ENCODE measurements at places on chromosomes 7 and 10.
A peak's percentile ranks its signal among the peaks of the same experiment; 100 is the strongest.

DNA sequence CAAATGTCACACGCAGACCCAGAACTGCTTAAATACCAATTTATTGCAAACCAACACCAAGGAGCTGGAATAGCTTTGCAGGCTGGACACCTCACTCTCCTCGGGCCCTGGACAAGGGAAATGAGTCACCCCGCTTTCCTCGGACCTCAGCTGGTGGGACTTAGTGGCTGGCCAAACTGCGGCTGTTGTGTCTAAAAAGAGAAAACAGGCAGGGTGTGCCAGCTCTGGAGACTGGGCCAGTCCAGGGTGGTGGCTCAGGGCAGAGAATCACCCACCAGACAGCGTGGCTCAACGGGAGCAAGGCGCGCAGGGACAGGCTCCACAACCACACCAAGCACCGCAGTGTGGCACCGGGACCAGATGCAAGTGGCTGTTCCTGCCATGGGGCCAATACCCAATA is 58.2 kb upstream of the CAMK2B start:
- no peak for DNase-seq

DNA sequence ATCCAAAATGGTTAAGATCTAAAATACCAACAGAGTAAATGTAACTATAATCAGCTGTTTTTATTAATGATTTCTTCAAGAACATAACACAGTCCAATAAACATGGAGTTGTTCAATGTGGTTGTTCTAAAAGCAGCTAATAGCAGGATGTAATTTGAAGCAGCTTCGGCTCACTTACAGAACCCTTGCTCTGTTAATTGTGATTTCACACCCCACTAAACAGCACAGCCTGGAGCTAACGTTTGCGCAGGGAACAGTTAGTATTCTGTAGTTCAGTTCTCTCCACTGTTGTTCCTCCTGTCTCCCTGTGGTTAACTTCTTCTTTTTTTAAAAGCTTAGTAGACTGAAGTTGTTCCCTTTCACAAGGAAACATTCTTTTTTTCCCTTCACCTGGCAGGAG is 104.0 kb downstream of the GRM3 start:
- no peak for DNase-seq

DNA sequence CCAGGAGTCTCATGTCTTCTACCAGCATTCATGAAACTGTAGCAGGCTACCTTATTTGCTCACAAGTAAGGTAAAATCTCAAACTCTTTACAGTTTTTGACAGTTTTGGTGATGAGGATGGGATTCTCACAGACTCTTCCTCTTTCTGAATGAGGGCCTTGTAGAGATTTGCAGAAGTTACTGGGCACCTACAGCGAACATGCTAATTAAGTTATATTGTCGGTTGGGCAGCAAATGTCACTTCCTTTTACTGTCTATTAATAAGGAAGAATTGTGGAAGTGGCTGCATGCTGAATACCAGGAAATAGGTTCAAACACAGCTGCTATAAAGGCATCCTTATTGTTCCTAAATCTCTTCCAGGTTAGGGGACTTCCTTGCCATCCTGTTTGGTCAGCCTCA is 189.6 kb downstream of the DNAJC1 start:
- DNase-seq = no peak

GRCh38 chr7:7719236-7719635 is 829 bp upstream of the RPA3 start:
- peak; percentile 87 for DNase-seq

GRCh38 chr10:84194424-84195043 is at the start of gene CDHR1:
CDHR1 (plus strand) TSS chr10:84194537; CDS start chr10:84194761, 224 bp downstream.
- DNase-seq = no peak

DNA sequence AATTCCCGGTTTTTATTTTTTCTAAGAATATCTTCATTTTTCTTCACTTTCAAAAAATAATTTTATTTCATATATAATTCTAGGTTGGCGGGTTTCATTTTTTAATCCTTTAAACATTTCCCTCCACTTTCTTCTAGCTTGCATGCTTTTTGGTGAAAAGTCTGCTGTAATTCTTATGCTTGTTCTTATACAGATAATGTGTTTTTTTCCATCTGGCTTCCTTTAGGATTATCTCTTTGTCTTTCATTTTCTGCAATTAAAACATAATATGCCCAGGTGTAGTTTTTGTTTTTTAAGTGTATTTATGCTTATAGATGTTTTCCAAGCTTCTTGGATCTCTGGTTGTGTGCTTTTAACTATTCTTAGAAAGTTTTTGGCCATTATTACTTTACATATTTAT is 341.3 kb upstream of the SEMA3C start:
- DNase-seq = no peak

DNA sequence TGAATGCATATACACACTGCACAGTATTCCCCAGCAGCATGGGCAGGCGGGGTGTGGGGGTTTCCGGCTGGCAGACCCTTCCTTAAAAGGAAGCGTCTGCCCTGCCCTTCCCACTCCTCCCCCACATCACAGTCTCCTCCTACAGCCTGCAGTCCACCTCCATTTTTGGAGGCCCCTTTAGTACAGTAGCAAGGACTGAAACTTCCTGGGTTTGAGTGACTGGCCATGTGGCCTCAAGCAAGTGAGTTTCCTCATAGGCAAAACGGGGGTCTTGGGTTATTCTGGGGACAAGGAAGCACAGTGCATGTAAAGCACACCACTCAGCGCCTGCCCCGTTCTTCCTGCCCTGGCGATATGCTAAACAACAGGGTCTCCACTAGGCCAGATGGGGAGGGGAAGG is 62.1 kb upstream of the COL13A1 start:
- no peak for DNase-seq

GRCh38 chr7:45869426-45869825 is 3.5 kb downstream of the CCDC201 start:
- DNase-seq = no peak

DNA sequence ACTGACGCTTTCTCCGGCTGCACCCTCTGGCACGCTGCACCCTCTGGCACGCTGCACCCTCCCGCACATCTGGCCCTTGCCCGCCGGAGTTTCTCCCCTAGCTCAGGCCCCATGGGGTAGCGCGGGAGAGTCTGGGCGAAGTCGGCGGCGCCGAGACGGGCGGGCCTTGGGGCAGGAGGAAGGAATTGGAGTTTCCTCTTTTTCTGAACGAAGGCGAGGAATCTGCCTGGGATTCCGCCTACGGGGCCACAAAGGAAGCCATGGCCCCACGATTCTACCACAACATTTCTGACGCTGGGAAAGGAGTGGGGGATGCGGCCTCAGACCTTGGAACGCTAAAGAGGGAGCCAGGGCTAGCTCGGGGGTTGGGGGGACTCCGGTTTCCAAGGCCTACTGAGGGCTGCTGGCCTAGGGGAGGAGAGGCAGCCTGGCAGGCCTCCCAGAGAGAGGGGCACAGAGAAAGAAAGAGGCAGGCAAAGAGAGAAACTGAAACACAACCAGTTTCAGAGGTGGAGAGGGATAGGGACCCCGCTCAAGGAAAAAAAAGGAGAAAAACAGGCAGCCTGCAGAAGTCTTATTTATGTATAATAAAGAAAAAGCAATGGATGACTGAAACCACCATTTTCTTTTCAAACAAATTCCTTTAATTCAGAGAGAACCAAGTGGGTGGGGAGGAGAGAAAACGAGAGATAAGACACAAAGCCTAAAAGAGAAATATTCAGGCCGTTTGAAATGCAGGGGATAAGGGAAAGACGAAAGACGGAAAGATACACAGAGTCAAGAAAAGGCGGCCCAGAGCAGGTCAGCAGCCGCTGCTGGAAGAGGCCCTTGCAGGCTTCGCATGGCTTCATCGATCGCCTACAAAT is 4.3 kb downstream of the TLX1 start:
- DNase-seq = no peak

- no peak for DNase-seq
These were observed 133.8 kb downstream of the WDR37 start for GRCh38 chr10:1190052-1190395.

- peak; percentile 62 for DNase-seq
These were observed 8.7 kb upstream of the IL6 start for GRCh38 chr7:22718200-22718711.

- no peak for DNase-seq
These were observed 179.5 kb upstream of the LRGUK start for GRCh38 chr7:133947458-133948254.

GRCh38 chr7:37816922-37817590 is 31.3 kb upstream of the NME8 start:
- DNase-seq = no peak

- DNase-seq = no peak
These were observed 699 bp downstream of the GHITM start for GRCh38 chr10:84140036-84140379.

DNA sequence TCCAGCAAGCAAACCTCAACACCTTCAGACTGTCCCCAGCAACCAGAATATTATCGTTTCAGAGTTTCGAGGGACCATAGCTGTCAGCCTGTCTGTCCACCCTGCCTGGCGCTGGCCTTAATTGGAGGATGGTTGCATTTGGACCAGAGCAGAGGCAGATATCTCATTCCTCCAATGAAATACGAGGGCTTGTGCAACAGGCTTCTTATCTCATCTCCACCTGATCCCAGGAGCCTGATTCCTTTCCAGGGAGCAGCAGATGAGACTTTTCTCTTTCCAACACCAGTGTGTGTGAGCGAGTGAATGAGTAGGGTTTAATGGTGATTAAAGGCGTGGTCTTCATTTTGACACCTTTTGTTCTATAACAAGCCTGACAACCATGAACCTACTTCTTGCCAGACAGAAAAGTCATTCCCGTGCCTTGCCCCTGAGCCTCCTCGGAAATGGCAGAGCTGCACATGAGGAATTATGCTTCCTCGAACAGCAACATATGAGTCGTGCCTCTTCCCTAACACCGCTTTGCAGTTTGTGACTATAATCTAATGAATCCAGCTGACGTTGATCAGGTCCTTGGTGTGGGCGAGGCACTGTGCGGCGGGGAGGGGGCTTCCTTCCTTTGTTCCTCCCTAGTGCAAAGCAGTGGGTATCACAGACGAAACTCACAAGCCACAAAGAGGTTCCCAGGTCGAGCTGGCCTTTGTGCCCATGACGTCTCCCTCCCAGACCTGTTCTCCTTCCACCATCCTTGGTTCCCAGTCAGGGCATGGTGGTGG is 147.4 kb downstream of the CUX1 start:
- DNase-seq = no peak

- no peak for DNase-seq
These were observed 57.7 kb downstream of the SLIT1 start for GRCh38 chr10:97128039-97128492.

- DNase-seq = no peak
These were observed 44.9 kb upstream of the UBN2 start for GRCh38 chr7:139186146-139186545.

GRCh38 chr7:76142861-76143260 is 58.8 kb upstream of the SRRM3 start:
- DNase-seq = no peak

DNA sequence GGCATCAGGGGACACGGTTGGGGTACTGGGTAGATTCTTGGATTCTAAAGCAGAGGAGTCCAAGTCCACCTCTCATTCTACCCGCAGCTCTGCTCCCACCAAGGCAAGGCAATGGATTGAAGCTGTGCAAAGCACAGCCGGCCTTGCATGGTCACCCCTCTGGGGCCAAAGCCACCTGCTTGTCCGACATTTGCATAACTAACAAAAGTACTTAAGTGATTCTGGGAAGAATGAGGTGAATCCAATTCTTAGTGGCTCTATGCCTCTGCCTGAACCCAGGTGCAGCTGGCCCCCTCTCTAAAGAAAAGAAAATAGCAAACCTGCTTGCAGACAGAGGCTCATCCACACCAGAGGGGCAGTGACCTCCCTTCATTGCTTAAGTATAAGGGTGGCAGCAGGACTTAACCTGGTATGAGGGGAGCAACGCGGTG is 10.7 kb upstream of the COBL start:
- no peak for DNase-seq

- no peak for DNase-seq
These were observed 271.5 kb upstream of the TAC1 start for GRCh38 chr7:97460433-97460832.

GRCh38 chr10:117255835-117256460 is 15.0 kb downstream of the SLC18A2 start:
- no peak for DNase-seq

GRCh38 chr7:133330085-133330484 is 77.2 kb downstream of the EXOC4 start:
- DNase-seq = no peak

DNA sequence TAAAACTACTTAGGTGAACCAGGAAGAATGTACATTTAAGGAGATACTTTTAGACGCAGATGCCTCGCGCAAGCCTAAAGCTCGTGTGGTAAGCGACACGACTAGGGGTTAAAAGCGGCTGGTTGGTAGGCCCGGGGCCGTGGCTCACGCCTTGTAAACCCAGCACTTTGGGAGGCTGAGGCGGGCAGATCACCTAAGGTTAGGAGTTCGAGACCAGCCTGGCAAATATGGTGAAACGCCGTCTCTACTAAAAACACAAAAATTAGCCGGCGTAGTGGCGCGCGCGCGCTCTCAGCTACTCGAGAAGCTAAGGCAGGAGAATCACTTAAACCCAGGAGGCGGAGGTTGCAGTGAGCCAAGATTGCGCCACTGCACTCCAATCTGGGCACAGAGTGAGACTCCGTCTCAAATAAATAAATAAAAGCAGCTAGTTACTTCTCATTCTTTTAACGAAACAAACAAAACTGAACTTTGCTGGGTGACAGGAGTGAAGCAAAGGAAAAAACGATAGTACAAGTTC is 879 bp downstream of the NUDT5 start:
- DNase-seq = no peak

- DNase-seq = no peak
These were observed 19.9 kb downstream of the ANTXRL start for GRCh38 chr10:46306516-46307184.

- no peak for DNase-seq
These were observed 190.3 kb downstream of the DNAJB6 start for GRCh38 chr7:157526913-157527634.

DNA sequence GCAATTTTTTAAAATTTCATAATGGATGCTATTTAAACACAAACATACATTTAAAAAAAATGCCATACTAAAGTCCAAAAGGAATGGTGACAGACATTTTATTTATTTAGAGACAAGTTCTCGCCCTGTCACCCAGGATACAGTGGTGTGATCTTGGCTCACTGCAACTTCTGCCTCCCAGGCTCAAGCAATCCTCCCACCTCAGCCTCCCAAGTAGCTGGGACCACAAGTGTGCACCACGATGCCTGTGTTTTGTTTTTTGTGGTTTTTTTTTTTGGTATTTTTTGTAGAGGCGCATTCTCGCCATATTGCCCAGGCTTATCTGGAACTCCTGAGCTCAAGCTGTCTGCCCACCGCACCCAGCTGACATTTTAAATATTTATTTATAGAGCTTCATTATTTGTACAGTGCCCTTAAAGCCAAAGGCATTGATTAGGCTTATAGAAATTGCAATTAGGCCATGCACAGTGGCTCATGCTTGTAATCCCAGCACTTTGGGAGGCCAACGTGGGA is 703.5 kb downstream of the AUTS2 start:
- no peak for DNase-seq

- DNase-seq = no peak
These were observed 121.3 kb upstream of the MGMT start for GRCh38 chr10:129345763-129346162.

DNA sequence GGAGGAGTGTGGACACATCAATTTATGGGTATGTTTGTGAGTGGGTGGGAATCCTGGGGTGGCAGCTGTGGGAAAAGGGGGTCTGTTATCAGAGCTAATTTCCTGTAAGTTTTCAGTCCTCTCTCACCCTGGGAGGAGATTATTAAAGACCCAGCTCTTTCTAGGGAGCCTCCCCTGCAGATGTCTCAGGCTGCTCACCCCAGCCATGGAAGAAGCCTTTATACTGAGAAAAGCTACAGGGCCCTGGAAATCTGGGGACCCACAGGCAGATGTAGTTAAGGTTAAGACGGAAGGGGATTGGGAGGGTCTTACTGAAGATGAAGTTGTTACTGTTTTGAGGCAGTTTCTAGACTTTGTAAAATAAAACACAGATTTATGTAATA is 4.6 kb downstream of the ZNF680 start:
- no peak for DNase-seq

Measured in fibroblast of skin of left quadriceps (primary cell).